NCI-H1436 treated with DMSO at 0.1 percent for 48 hours (cell line): ENCODE measurements at places on chromosomes 7 and 10.

GRCh38 chr7:134747326-134747725, 32.1 kb upstream of the CALD1 start:
- no peak for DNase-seq

DNA sequence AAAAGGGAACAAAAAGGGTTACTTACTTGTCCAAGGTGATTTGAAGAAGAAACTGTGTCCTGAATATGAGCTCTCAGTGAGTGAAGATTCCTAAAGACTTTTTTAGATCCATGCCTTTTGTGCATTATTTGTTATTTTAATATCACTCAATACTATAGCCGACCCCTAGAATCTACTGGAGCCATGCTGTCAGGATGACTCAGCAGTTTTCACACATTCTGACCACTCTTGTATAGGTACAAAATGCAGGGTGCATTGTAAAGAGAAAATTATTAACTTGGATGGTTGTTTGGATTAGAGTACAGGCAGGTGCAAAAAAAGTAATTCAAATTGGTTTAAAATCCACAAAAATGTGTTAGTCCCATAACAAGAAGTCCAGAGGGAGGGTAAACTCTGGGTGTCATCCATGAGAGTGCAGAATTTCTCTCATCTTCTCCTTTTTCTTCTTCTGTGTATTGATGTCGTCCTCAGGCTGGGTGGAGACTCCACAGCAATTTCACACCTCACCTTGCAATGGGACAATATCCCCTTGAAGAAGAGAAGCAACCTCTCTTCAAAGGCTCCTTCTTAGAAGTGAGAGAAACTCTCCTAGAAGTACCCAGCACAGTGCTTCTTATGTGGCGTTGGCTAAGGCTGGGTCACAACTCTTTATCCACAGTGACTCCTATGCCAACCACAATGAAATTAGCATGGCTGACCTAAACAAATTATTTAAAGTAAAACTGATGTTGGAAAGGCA, 75.6 kb downstream of the AKR1C4 start:
- no peak for DNase-seq

- no peak for DNase-seq
Measured at GRCh38 chr10:95414016-95414830, 123.4 kb upstream of the PDLIM1 start.

DNA sequence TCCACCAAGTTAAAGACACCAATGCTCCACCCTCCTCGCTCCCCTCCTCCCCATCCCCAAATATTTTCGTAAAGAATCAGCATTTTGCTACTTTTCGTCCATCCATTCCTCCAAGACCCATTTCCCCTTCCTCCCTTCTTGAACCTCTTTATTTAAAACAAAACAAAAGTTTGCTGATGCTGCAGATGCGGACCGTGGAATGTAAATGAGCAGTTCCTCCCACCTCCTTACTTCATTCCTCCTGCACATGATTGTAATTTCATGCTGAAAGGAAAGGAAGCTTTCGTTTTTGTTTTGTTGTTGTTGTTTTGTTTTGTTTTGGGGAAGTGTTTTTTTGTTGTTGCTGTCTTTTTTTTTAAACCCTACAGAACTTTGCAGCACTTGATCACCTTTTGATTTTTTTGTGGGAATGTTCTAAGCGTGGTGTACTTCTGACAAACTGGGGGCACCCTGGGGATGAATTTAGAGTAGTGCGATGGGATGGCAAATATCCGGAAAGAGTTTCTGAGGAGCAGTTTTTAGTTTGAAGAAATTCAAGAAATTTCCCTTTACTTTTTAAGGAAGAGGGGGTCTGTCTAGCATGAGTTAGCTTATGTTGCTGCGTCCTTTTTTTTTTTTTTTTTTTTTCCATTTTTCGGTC, 177.3 kb downstream of the TCF7L2 start:
- DNase-seq: no peak

GRCh38 chr7:12612622-12613021, 42.1 kb downstream of the SCIN start:
- no peak for DNase-seq

DNA sequence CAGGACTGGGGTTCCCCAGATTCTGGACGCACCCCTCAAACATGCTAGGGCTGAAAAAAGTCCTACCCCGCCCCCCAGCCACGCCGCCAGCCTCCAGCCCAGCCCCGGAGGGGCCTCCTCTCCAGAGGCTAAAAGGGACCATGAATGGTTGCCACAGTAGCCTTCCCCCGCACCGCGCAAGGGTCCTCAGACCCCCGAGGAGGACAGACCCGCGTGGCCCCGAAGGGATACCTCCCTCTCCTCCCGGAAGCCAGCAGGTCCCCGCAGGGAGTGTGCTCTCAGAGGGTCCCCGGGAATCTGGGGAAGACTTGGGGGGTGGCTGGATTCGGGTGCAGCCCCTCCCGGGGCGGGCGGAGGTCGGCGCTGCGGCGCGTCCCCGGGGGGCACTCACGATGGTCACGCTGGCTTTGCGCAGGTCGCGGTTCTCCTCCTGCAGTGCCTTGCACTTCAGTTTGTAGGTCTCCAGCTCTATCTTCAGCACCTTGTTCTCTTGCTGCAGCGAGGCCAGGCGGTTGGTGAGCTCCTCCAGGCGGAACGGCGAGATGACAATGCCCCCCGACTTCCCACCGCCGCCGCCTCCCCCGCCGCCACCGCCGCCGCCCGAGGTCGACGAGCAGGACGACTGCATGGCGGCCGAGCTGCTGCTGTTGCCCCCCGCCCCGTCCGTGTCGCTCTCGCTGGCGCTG, 482 bp downstream of the CCDC6 start:
- no peak for DNase-seq

- no peak for DNase-seq
Measured at GRCh38 chr7:122301858-122302760, 2.4 kb downstream of the FEZF1 start.

DNA sequence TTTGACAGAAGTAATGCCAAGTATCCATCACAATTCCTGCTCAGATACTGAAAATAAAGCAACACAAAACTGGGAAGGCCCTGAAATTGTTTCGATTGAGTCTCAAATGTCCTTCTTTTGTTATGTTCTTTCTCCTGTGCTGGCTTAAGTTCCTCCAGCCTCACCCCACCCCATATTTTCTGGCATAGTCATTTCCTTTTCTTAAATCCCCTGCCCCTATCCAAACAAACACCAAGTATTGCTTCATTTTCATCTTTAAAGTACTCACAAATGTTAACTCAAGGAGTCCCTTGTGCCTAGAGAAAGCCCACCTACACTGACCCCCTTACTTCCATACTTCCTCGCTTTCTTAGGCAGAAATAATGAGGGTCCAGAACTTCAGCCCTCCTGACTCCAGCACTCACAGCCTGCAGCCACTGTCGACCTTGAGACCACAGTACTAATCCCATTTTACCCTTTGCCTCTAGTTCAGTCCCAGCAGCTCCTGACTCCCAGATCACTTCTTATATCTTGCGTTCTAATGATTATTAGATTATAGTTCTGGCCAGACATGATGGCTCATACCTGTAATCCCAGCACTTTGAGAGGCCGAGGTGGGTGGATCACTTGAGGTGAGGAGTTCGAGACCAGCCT, 73.2 kb upstream of the ST8SIA6 start:
- no peak for DNase-seq

DNA sequence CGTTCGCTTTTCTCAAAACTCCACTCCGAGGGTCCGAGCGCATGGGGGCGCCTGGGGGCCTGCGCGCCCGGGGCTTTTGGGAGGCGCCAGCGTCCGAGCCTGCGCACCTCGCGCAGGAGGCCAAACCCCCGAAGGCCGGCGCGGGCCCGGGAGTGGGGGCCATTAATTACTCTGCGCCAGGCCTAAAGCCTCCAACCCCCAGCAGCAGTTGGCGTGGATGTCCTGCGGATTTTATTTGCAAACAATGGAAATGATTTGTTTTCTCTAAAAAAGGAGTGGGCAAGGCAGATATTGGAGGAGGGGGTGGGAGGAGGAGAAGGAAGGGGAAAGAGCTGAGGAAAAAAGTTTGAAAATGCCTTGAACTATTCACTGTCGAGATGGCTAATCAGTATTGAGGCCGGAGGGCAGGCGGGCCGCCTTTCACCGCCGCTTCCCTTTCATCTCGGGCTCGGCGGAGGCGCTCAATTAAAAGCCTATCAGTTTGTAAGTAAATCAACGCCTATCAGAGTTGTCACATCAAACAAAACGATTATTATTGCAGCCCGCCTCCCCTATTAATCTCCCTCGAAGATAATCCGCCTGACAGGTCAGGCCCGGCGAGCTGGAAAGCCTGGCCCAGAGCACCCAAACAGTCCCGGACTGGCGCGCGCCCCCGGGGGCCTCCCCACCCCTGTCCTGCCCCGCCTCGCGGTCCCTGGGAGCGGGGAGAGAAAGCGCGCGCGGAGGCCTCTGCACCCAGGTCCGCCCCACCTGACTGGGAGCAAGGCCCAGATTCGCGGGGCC, 3.4 kb upstream of the ZNF503 start:
- DNase-seq: no peak

GRCh38 chr7:45670227-45670626, 96.1 kb downstream of the ADCY1 start:
- DNase-seq: no peak
